ENCODE measurements at places on chromosomes 1 and 21. TPM values are rescaled to one million over a fixed set of nuclear protein-coding genes. Genes with fewer than 3 reads are reported as not detected.

The PGLYRP4 gene
- total RNA-seq = not detected

The C8A gene
- total RNA-seq = under 0.01 TPM

The IL10 gene
- not detected for total RNA-seq

The CCDC27 gene
- total RNA-seq = not detected

The KIF17 gene
- total RNA-seq = 1.5 TPM

The ZC3H12A gene
- total RNA-seq = 10.8 TPM

The NCAM2 gene
- 14.8 TPM for total RNA-seq

The ACOT11 gene
- total RNA-seq = 7.6 TPM

The NPPA gene
- not detected for total RNA-seq
